ENCODE measurements at places on chromosomes 3 and 15.

DNA sequence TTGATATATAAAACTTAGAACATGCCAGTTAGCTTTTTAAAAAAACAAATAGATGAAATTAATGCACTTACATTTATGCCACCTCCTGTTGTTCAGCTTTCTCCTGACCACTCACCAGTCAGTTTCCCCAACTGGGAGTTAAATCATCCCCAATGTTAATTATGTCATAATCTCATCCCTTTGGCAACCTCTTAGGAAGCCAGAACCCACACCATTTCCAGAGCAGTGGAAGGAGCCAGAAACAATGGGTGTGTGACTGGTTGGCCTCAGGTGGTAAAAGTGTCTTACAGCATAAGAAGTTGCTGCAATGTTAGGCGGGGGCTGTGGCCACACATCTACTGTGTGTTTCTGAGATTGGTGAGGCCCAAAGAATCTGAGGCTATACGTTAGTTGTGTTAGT, 46.5 kb upstream of the MITF start:
- no peak for DNase-seq

- DNase-seq = no peak
Measured at GRCh38 chr3:107236655-107237337, 140.4 kb upstream of the CCDC54 start.

- no peak for DNase-seq
Measured at GRCh38 chr3:53377794-53378193, 30.5 kb upstream of the DCP1A start.

GRCh38 chr3:101518421-101518871, 5.4 kb upstream of the SENP7 start:
- DNase-seq = no peak

DNA sequence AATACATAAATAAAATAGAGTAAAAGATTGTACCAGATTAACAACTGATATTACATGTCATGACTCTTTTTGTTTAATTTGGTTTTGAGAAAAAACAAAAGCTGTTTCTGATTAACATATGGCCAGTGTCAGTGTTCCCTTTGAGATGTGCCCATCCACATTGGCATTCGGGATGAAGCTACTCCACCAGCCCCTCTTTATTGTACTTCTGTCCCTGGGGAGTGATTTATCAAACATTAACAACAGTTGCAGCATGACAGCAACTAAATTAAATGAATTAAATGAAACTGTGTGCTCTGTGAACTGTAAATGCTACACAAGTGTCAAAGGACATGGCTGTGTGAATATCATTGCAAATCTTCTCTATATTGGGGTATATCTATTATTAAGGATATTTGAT, 25.9 kb upstream of the MTMR10 start:
- no peak for DNase-seq

- no peak for DNase-seq
Measured at GRCh38 chr3:8472549-8472948, 29.1 kb upstream of the LMCD1 start.

DNA sequence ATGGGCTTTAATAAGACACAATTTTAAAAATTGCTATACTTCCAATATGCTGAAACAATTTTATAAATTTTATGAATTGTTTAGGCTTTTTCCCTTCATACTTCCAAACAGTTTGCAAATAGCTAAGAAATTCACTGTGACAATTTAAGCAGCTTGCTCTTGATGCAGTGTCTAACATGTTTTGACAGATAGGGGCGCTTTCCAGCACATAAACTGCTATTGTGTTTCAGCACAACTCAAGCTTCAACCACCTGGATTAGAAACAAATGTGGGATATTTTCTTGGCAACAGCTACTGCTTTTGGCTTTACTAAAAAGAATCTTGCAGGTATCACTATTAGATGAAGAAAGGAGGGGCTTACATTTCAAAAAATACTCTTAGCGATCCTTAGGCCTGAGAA, 565.8 kb upstream of the DPPA4 start:
- DNase-seq = no peak

- DNase-seq = peak; percentile 85
Measured at GRCh38 chr3:58463181-58463941, 28.5 kb upstream of the KCTD6 start.

DNA sequence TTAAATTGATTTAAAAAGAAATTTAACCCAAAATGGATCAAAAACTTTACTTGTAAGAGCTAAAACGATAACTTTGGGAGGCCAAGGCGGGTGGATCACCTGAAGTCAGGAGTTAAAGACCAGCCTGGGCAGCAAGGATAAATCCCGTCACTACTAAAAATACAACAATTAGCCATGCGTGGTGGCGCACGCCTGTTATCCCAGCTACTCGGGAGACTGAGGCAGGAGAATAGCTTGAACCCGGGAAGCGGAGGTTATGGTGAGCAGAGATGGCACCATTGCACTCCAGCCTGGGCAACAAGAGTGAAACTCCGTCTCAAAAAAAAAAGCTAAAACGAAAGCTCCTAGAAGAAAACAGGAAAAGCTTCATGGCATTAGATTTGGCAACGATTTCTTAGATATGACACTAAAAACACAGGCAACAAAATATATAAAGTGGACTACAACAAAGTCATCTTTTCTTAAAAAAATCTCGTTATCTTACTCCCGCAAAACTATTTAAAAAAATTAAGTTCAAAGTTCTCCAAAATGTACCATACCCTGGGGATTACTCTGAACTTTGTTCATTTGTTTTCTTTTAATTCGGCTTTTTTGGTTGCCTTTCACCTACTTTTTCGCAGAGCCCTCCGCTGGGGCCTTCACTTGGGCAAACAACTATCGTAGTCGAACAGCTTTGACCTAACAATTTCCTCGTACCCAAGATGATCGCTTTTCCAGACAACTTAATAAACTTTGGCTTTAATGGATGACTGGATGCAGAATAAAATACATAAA, 2.9 kb downstream of the HDDC3 start:
- DNase-seq = no peak

Measured in astrocyte of the spinal cord (primary cell).